H7 (cell line): ENCODE measurements at places on chromosomes 7 and 10. TPM values are rescaled to one million over a fixed set of nuclear protein-coding genes. Genes with fewer than 3 reads are reported as not detected.

GRCh38 chr10:110919349-110919931 is at the start of gene SHOC2:
TSS of gene SHOC2 (plus strand) at chr10:110919604. CDS start at chr10:110964359, 44,755 bp downstream.
- peak; percentile 87 for DNase-seq

The CCZ1B gene
- 40.3 and 40.5 TPM in 2 replicates for total RNA-seq

DNA sequence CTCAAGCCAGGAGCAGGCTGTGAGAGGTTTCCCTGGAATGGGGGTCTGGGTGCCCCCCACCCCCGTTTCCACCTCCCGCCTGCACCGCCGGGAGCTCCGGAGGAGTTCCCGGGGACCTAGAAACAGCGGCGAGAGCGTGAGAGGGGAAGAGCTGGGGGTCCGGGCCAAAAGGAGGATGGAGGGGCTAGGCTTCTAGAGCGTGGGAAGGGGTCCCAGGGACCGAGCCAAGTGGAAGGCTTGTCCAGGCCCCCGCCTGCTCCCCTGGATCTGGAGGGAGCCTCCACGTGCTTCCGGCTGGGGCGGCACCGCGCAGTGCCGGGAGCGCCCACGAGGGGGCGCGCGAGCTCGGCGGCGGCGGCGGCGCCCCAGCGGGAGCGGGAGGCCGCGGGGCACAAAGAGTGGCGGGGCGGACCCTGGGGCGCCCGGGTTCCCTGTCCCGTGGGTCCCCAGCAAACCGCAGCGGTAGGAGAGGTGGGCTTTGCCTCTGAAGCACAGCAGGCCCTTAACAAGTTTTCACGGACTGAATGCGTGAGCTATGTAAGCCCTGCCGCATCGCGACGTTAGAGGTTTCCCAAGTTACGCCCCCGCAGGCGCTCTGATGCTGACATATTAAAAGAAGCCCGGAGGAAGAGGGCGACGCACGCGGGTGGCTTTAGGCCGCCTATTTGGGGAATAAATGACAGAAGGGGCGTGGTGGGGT is 104.4 kb upstream of the LRRC4 start:
- DNase-seq: peak; percentile 94

GRCh38 chr10:97234400-97234799 is 48.6 kb upstream of the SLIT1 start:
- no peak for DNase-seq

The LRRC18 gene
- total RNA-seq: not detected in 2 replicates

The DCLRE1A gene
- 14.7 and 17.6 TPM in 2 replicates for total RNA-seq

GRCh38 chr10:82251222-82251906 is 376.4 kb downstream of the NRG3 start:
- no peak for DNase-seq
